ENCODE measurements at places on chromosomes 6 and 20.

DNA sequence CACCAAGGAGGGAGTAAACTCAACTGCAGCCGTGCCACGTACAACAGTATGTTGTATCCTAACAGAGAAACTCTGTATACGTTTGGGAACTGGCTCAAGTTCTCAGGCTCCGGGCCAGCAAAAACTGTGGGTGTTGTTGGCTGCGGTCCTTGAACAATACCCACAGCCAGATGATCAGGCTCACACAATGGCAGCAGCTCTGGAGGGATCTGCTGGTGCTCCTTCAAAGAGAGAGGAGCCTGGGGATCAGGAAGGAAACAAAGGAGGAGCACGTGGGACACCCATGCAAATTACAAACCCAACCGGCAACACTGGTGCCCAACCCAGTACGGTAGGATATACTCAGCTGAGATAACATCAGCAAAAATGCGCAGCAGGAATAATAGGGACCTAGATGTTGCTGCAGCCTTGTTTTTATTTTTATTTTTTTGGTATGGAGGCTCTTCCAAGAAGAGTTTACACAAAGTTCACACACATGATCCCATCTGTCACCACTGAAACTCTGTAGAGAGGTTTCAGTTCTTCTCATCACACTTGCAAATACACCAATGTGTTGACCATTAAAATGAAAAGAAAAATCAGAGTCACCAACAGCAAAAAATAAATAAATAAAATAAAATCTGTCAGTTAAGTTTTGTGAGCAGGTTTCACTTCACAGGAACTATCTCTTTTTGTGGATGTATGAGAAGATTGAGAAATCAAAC lies 41.2 kb upstream of the PDE10A start:
- DNase-seq, result no peak

- no peak for DNase-seq
Measured at GRCh38 chr6:8029243-8029870, 34.8 kb downstream of the BLOC1S5 start.

- no peak for DNase-seq
Measured at GRCh38 chr6:11920566-11920965, 91.5 kb upstream of the HIVEP1 start.

DNA sequence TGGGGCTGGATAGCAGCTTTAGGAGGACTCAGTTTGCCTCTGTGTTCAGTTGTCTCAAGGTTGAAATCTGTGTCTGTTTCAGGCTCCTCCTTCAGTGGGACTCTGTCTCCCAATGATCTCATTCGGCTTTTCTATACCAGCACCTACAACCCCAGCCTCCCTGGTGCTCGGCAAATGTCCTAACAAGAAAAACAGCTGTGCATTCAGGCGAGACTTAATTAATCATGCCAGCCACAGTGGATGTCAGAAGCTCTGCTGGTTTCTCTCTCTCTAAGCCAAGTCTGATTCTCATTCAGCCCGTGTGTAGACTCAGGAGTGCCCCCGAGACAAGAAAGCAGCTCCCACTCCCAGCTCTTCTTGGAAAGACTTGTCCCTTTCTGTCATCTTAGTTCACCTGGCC lies 46.8 kb downstream of the SUN5 start:
- no peak for DNase-seq
